ENCODE measurements at places on chromosomes 6 and 20.

DNA sequence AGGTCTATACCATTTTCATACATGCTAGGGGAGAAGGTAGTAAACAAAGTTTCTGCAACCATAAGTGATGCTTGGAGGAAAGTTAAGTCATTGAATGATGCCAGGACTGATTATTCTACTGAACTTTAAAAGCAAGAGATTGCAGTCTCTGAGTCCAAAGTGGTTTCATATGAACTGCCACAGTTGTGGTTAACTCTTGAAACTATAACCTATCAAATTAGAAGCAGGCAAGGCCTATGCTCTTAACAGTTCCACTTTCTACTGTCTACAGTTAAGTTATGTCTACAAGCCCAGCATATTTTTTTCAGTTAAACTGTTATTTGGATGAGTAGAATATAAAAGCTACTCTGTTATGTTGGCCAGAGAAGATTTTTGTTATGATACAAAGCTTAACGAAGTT is 326.5 kb upstream of the RUNX2 start:
- no peak for DNase-seq

GRCh38 chr6:129929433-129929832 is 68.3 kb upstream of the TMEM244 start:
- DNase-seq, result no peak

DNA sequence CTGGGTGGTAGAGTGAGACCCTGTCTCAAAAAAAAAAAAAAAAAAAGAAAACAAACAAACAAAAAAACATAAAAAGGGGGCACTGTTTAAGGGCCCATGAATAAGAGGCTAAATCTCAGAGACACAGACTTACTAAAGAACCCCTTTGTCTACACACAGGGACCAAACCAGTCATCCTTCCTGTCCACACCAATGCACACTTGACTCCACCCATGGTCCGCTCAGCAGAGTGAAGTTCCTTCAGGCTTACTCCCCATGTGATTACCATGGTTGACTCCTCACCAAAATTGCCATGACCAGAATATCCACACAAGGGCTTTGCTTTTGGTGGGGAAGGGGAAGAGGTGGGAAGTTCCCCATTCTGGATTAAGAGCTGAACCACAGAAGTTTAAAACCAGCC is 19.4 kb upstream of the REPS1 start:
- DNase-seq, result no peak

- DNase-seq, result no peak
Observed at GRCh38 chr6:116047173-116047933, 13.3 kb downstream of the FRK start.

GRCh38 chr6:13217206-13217905 is 111.0 kb downstream of the TBC1D7 start:
- DNase-seq, result no peak

GRCh38 chr6:10588562-10589428 is 67.6 kb downstream of the GCNT2 start:
- no peak for DNase-seq

GRCh38 chr6:138196122-138196738 is 22.1 kb downstream of the PBOV1 start:
- DNase-seq, result no peak

- DNase-seq, result no peak
Observed at GRCh38 chr6:168631564-168631963, 190.6 kb downstream of the SMOC2 start.

DNA sequence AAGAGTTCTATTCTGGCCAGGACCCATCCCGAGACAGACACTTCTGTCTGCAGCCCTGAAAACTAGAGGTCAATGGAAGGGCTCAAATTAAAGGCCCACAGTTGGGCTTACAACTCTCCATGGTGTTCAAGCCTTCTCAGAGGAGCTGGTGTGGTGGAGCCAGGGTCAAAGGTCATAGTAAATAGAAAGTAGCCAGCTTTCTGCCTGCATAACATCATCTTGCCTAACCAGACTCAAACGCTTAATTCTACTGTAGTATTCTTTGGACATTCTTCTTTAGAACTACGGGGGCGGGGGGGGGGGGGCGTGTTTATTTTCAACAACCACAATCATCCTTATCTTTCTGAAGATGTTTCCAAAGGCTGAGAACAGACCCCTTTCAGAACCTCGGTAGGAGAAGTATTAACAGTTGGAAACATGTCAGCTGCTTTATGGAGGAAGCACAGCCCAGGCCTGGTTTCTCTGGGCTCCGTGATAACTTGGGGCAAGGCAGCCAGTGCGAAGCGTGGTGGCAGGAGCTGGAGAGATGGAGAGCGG is 1.5 kb upstream of the RREB1 start:
- no peak for DNase-seq

GRCh38 chr20:47559141-47559540 is 57.5 kb downstream of the NCOA3 start:
- DNase-seq, result no peak

- no peak for DNase-seq
Observed at GRCh38 chr6:75735491-75736186, 13.4 kb upstream of the MYO6 start.

- DNase-seq, result no peak
Observed at GRCh38 chr20:18585134-18585533, 2.7 kb upstream of the DTD1 start.
